ENCODE measurements at places on chromosomes 6 and 20.

DNA sequence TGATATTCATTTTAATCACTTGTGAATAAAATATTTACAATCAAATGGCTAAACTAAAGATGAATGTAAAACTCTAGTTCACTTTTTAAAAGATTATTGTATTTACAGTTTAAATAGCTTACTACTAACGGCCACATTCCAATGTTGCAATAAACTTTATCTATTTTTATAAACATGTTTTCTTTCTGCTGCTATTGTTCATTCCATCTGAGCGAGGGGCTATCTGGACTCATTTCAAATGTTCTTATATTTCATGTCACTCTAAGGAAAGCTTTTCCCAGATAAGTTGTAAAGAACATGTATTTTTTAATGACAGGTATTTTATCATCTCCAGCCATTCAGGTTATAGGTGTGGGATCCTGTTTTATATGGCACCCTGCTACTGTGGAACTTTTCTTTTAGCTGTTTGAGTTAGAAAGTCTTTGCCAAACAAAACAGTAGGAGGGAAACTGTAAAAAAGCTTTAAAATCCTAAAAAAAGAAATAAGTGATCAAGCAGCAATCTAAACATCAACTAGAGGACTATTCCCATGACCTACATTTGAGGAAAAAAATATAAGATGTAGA, 42.5 kb downstream of the HMGCLL1 start:
- no peak for DNase-seq

DNA sequence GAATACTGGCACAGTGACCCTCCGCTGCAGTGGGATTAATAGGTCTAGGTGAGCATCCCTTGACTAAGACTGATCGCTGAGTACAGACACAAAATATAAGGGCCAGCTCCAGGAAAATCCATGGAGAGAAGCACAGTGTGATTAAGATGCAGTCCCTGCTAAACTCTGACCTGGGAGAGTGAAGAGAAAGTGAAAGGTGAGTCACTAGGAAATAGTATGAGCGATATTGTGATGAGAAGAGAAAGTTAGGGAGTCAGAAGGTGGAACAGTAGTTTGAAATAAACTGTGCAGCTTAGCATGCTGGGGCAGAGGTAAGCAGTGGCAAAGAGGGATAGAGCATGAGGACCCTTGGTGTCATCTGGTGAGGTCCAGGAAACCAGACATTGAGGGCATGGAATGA, 278.6 kb upstream of the MAP3K7 start:
- DNase-seq: no peak

GRCh38 chr20:6868861-6869260, 101.4 kb downstream of the BMP2 start:
- DNase-seq: no peak

GRCh38 chr6:138956244-138956924, 31.7 kb downstream of the REPS1 start:
- DNase-seq: no peak

DNA sequence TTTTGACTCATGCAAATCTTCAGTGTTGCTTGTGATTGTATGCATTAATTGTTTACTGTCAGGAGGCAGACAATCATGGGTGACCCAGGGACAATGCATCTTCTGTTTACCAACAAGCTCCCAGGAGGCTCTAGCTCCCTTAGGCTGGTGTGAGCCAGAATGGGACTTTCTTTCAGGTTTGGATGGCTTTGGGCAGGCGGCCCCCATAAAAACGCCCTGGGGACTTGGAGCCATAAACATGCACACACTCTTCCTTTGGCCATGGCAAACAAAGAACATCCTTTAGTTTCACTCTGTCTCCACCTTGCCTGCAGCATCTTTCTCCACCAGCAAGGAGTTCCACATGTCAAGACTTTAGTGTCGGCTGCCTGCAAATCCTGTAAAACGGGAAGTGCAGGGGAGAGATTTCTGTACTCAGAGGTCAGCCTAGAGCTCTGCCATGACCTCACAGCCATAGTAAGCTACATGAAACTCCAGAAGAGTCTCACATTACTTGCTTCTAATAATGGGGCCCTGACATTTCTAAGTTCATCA, 127.6 kb downstream of the MAP3K7 start:
- no peak for DNase-seq

DNA sequence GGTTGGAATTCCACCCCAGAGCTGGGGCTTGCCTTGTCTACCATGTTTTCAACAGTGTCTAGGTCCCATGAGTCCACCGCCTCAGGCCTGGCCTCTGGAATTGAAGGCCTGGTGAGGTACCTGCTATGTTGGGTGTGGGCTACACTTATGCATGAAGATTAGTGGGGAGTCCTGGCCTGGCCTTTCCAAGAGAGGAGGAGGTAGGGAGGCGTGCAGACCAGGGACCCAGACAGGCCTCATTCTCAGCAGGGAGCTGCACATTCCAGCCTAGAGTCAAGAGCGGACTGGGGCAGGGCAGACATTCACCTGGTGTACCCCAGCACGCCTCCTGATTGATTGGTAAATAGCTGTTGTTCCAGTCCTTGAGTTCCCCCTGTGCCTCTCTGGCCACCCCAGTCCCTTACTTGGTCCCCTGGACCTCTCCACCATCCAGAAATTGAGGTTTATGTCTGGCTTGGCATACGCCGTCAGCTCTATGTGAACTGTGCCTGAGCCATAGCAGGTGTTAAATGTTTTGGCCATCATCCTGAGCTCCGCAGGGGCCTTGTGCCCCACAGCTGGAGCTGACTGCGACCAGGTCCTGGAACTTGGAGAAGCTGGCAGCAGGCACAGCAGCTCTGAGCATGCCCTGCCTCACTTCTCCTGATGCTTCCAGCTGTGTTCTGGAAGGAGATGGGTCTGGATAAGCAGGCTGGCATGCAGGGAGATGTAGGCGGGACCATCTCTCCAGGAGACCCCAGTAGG, 8.2 kb upstream of the VEGFA start:
- no peak for DNase-seq

- DNase-seq: no peak
Measured at GRCh38 chr20:4412216-4412615, 309.5 kb upstream of the PRND start.

Data from esophagus squamous epithelium (tissue), 5 donors.